ENCODE measurements at places on chromosomes 13 and 19. TPM values are rescaled to one million over a fixed set of nuclear protein-coding genes. Genes with fewer than 3 reads are reported as not detected.

- H3K27ac ChIP-seq, result peak overlapping the region; percentile 45
- no peaks in the 10 kb centered on the region for H3K27me3 ChIP-seq
- DNase-seq, result peak; percentile 67
- peaks cover 21% of the 10 kb centered on the region for H3K36me3 ChIP-seq
- peaks cover 15% of the 10 kb centered on the region for H3K4me1 ChIP-seq
These were observed 43.2 kb downstream of the SUGT1 start for GRCh38 chr13:52695856-52696255.

- DNase-seq, result peak; percentile 31
- H3K27ac ChIP-seq, result no peak overlapping the region
- H3K4me3 ChIP-seq, result no peak overlapping the region
- H3K4me1 ChIP-seq, result peaks cover 11% of the 10 kb centered on the region
- no peaks in the 10 kb centered on the region for H3K36me3 ChIP-seq
- H3K27me3 ChIP-seq, result peaks cover 2% of the 10 kb centered on the region
These were observed 98.2 kb downstream of the RBM26 start for GRCh38 chr13:79307866-79308298.

DNA sequence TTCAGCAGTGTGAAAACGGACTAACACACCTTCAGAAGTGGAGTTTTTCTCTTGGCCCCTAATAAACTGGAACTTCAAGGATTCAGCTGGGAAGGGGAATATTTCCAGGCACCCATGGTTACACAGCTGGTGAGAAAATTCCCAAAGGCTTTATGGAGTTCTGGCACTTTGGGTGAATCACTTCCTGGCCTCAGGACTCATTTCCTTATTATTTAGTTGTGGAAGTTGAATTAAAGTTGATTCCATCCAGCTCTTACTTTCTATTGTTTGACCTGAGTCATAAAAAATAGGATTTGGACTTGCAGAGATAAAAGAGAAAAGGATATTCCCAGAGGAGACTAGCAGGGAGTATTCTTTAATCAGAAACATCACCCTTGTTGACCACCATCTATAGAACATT lies 882.1 kb downstream of the UQCRFS1 start:
- no peak overlapping the region for H3K4me3 ChIP-seq
- no peak overlapping the region for H3K27ac ChIP-seq
- H3K36me3 ChIP-seq, result no peaks in the 10 kb centered on the region
- DNase-seq, result no peak

DNA sequence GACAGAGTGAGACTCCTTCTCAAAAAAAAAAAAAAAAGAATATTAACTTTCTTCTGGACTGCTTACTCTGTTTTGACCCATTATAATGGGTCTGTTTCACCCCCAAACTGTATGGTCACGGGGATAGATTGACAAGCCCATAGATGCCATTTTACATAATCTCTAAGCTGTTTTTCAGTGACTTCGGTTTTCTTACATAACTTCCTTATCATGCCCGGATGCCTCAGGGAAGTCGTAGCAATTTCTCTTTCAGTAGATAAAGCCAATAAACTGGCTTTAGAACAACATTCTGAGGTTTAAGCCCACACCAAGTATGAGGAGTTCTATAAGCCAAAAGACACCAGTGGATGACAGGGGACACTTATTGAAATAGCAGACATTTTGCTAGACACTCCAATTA lies 5.9 kb upstream of the ZNF254 start:
- no peak overlapping the region for H3K4me3 ChIP-seq
- no peak for DNase-seq
- no peak overlapping the region for H3K27ac ChIP-seq
- no peaks in the 10 kb centered on the region for H3K27me3 ChIP-seq

- peaks cover 4% of the 10 kb centered on the region for H3K36me3 ChIP-seq
- H3K4me3 ChIP-seq, result no peak overlapping the region
- no peak overlapping the region for H3K27ac ChIP-seq
- no peaks in the 10 kb centered on the region for H3K27me3 ChIP-seq
These were observed 15.6 kb upstream of the ZNF730 start for GRCh38 chr19:23101241-23101640.

- H3K4me1 ChIP-seq, result peaks cover 66% of the 10 kb centered on the region
- H3K27me3 ChIP-seq, result no peaks in the 10 kb centered on the region
- H3K4me3 ChIP-seq, result peak overlapping the region; percentile 91
- peaks cover 31% of the 10 kb centered on the region for H3K36me3 ChIP-seq
- peak overlapping the region; percentile 92 for H3K27ac ChIP-seq
These were observed 36.3 kb downstream of the ELF1 start for GRCh38 chr13:40982772-40983171.

DNA sequence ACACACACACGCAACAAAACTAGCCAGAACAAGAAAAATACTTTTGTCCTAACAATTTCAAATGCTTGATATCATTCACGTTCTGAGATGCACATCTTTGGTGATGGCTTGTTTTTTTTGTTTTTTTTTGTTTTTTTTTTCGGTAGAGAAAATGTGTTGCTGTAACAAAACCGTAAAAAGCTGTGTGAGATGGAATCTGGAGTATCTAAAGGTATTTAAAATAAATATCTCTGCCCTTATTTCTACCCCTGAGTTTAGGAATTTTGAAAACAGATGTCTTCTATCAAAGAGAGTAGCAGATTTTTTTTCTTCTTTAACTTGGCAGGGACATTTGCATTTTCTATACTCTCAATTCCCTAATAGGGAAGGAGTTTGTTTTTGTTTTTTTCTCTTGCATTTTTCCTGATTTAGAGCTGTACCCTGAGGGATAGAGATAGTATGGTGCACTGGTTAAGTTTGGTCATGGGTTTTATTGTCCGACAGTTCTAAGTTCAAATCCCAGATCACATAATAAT lies 446.6 kb downstream of the KLF5 start:
- no peaks in the 10 kb centered on the region for H3K4me1 ChIP-seq
- no peaks in the 10 kb centered on the region for H3K36me3 ChIP-seq
- DNase-seq, result no peak
- H3K4me3 ChIP-seq, result no peak overlapping the region
- H3K27me3 ChIP-seq, result no peaks in the 10 kb centered on the region
- H3K27ac ChIP-seq, result no peak overlapping the region

GRCh38 chr13:98791611-98792010 lies 39.1 kb upstream of the SLC15A1 start:
- no peak overlapping the region for H3K4me3 ChIP-seq
- peaks cover 41% of the 10 kb centered on the region for H3K36me3 ChIP-seq
- no peaks in the 10 kb centered on the region for H3K4me1 ChIP-seq
- no peak overlapping the region for H3K27ac ChIP-seq
- peaks cover 9% of the 10 kb centered on the region for H3K27me3 ChIP-seq

The COL5A3 gene
- 0.77 TPM for total RNA-seq

DNA sequence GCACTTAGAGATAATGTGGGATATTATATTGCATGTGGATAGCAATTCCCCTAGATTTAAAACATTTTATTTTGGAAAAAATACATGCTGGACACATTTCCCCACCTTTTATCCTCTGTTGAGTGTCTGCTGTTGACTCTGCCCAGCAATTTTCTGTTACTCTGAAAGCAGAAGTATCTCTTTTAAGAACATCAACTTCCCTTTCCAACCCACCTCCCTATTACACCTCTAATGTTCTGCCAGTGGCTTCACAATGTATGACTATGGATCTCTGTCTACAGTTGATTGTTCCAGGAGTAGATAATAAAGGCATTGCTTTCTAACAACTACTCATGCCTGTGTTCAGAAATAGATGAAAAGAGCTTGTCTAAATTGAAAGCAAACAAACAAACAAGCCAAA lies 754.8 kb upstream of the SLITRK6 start:
- no peaks in the 10 kb centered on the region for H3K36me3 ChIP-seq
- H3K4me3 ChIP-seq, result no peak overlapping the region
- no peak overlapping the region for H3K27ac ChIP-seq
- no peaks in the 10 kb centered on the region for H3K27me3 ChIP-seq

- peaks cover 8% of the 10 kb centered on the region for H3K4me1 ChIP-seq
- no peaks in the 10 kb centered on the region for H3K36me3 ChIP-seq
- DNase-seq, result no peak
- no peak overlapping the region for H3K4me3 ChIP-seq
- H3K27ac ChIP-seq, result peak overlapping the region; percentile 30
These were observed 2.5 kb upstream of the LMTK3 start for GRCh38 chr19:48514123-48514458.

GRCh38 chr13:27257233-27257568 lies 5.8 kb downstream of the RPL21 start:
- peaks cover 87% of the 10 kb centered on the region for H3K36me3 ChIP-seq
- H3K27me3 ChIP-seq, result no peaks in the 10 kb centered on the region
- peak overlapping the region; percentile 59 for H3K27ac ChIP-seq
- DNase-seq, result no peak
- H3K4me1 ChIP-seq, result peaks cover 70% of the 10 kb centered on the region

The LRCH1 gene
- total RNA-seq, result 16.4 TPM

The CEACAM3 gene
- not detected for total RNA-seq

GRCh38 chr13:33676045-33676989 lies 141.6 kb upstream of the RFC3 start:
- H3K36me3 ChIP-seq, result peaks cover under 1% of the 10 kb centered on the region
- no peaks in the 10 kb centered on the region for H3K27me3 ChIP-seq
- H3K27ac ChIP-seq, result peak overlapping the region; percentile 77

The TMEM221 gene
- not detected for total RNA-seq

DNA sequence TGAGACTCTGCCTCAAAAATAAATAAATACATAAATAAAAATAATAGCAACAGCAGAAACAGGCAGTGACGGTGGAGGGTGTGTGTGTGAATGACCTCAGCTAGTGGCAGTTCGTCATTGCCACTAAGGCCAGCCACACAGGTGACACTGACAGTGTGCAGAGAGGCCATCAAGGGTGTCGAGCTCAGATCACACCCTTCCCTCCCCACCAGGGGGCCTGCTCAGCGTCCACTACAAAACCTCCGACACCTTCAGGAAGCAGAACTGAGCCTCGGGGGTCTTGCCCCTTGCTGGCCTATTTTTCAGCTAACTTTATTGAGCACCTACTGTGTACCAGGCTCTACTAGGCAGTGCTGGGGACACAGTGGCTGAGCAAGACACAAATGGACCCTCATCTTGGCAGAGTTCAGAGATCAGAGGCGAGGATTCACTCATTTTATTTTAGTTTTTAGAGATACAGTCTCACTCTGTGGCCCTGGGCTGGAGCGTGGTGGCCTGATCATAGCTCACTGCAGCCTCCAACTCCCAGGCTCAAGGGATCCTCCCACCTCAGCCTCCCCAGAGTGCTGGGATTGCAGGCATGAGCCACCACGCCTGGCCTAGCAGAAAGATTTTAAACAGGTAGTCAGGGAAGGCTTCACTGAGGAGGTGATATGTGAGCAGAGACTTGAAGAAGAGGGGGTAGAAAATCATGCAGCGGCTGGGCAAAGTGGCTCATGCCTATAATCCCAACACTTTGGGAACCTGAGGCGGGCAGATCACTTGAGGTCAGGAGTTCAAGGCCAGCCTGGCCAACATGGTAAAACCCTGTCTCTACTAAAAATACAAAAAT lies 30.3 kb upstream of the SEMA6B start:
- no peaks in the 10 kb centered on the region for H3K4me1 ChIP-seq
- H3K27me3 ChIP-seq, result peaks cover 44% of the 10 kb centered on the region
- H3K36me3 ChIP-seq, result no peaks in the 10 kb centered on the region
- no peak overlapping the region for H3K4me3 ChIP-seq
- no peak overlapping the region for H3K27ac ChIP-seq

GRCh38 chr13:20998649-20999415 lies 62.6 kb downstream of the LATS2 start:
- H3K4me3 ChIP-seq, result no peak overlapping the region
- peaks cover 2% of the 10 kb centered on the region for H3K27me3 ChIP-seq
- H3K27ac ChIP-seq, result no peak overlapping the region
- H3K4me1 ChIP-seq, result no peaks in the 10 kb centered on the region
- no peak for DNase-seq

DNA sequence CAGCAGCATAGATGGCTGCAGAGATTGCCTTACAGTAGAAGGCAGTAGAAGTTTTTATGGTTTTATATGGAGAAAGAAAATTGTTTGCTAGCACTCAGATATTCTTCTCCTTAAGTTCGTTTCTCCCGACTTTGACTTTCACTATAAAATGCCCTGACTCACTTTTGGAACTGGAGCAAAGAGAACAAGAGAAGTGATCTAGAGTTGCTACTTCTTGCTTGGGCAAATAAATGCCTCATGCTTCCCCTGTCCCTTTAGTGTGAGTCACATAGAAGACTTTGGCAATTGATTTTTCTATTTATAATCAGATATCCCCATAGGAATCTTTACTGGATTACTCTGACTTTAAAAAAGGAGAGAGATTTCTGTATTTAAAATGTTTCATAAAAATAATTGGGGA lies 46.9 kb downstream of the ITGBL1 start:
- H3K36me3 ChIP-seq, result no peaks in the 10 kb centered on the region
- no peak overlapping the region for H3K27ac ChIP-seq
- no peaks in the 10 kb centered on the region for H3K4me1 ChIP-seq
- H3K27me3 ChIP-seq, result peaks cover 6% of the 10 kb centered on the region
- H3K4me3 ChIP-seq, result no peak overlapping the region

The GPR12 gene
- total RNA-seq, result not detected

- peaks cover 43% of the 10 kb centered on the region for H3K4me1 ChIP-seq
- DNase-seq, result peak; percentile 22
- no peaks in the 10 kb centered on the region for H3K27me3 ChIP-seq
- H3K4me3 ChIP-seq, result no peak overlapping the region
- no peak overlapping the region for H3K27ac ChIP-seq
These were observed 144.5 kb upstream of the FNDC3A start for GRCh38 chr13:48831248-48831647.

The KLK15 gene
- not detected for total RNA-seq

The VSTM2B gene
- not detected for total RNA-seq

The ARL11 gene
- 0.85 TPM for total RNA-seq

The ZNF541 gene
- total RNA-seq, result 0.14 TPM

GRCh38 chr19:45547965-45548609 lies 36.5 kb downstream of the OPA3 start:
- H3K4me1 ChIP-seq, result peaks cover 6% of the 10 kb centered on the region
- H3K36me3 ChIP-seq, result peaks cover 7% of the 10 kb centered on the region
- no peaks in the 10 kb centered on the region for H3K27me3 ChIP-seq
- DNase-seq, result no peak

- DNase-seq, result no peak
- H3K4me1 ChIP-seq, result peaks cover 25% of the 10 kb centered on the region
- H3K27me3 ChIP-seq, result peaks cover 15% of the 10 kb centered on the region
- no peaks in the 10 kb centered on the region for H3K36me3 ChIP-seq
- no peak overlapping the region for H3K27ac ChIP-seq
These were observed 104.6 kb downstream of the TEX26 start for GRCh38 chr13:31036731-31037695.

The GPR18 gene
- 6.0 TPM for total RNA-seq

The ARHGEF7 gene
- total RNA-seq, result 66.9 TPM

GRCh38 chr19:4369109-4369887 lies 25.9 kb downstream of the MPND start:
- peaks cover 1% of the 10 kb centered on the region for H3K36me3 ChIP-seq
- peaks cover 40% of the 10 kb centered on the region for H3K4me1 ChIP-seq
- peak overlapping the region; percentile 63 for H3K4me3 ChIP-seq
- H3K27me3 ChIP-seq, result no peaks in the 10 kb centered on the region

DNA sequence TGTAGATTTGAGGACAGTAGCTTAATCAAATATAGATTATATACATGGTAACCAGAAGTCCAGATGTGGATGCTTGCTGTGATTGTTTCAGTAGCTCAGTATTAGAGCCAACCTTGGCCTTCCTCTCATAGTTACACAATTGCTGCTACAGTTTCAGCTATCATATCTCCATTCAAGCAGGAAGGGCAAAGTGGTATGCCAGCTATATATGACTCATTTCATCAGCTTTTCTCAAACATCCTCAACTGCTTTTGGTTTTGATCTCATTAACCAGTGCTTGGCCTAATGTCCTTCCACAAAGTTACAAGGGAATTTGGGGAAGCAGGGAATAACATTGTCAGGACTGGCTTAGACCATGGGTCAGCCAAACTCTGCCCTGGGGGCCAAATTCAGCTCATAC lies 73.0 kb upstream of the MAB21L1 start:
- no peak overlapping the region for H3K4me3 ChIP-seq
- no peak for DNase-seq
- H3K4me1 ChIP-seq, result no peaks in the 10 kb centered on the region
- no peaks in the 10 kb centered on the region for H3K36me3 ChIP-seq
- H3K27me3 ChIP-seq, result no peaks in the 10 kb centered on the region
